ENCODE measurements at places on chromosomes 5 and 9.
A peak's percentile ranks its signal among the peaks of the same experiment; 100 is the strongest.

GRCh38 chr9:86945728-86946200 is 1.5 kb downstream of the GAS1 start:
- peak; percentile 46 for DNase-seq

DNA sequence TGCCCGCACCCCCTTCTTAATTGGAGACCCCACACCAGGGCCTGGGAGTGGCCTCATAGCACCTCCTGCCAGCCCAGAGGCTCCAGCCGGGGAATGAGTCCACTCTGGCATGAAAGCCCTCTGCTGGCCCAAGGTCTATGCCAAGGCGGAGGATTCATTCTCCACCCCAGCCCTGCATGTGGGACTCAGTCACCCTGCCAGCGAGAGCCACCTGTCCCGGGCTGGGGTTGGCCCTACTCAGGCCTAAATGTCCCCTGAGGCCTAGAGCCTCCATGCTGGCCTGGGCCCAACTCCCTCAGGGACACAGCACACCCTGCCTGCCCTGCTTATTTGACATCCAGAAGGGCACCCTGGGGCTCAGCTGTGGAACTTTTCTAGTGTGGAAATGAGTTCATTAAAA is 1.0 kb upstream of the RAPGEF1 start:
- no peak for DNase-seq

DNA sequence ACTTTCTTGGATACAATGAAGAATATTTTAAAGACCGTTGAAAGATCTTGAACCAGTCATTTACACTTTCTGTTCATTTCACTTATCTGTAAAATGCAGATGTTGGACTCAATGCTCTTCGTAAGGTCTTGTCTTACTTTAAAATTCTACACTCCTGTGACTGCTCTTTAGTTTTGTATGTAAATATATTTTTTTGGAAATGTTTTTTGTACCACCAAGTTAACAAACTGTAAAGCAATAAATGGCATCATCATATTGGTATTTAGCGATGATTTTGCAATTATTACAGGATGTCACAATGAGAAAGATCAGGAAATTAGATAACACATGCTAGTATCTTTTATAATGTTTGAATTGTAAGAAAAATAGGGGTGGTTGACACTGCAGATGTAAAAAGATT is 80.8 kb upstream of the GNAQ start:
- DNase-seq = no peak

DNA sequence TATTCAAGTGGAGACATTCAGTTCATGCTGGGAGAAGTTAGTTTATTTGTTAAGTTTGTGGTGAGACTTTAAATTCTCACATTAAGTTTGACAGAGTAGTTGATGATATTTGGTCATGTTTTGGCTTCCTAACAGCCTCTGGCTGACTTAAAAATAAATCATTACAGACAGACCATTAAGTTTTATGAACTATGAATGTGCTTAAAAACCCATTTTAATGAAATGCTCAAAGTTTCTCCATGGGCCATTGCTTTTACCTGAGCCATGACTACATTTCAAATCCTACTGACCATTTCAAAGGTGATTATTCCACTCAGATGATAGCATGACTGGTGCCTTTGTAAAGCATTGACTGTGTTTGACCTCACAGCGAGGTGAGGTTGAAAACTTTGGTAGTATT is 192.7 kb downstream of the LRRC70 start:
- no peak for DNase-seq

- DNase-seq = peak; percentile 31
These were observed 530 bp downstream of the TMEFF1 start for GRCh38 chr9:100473276-100474081.

DNA sequence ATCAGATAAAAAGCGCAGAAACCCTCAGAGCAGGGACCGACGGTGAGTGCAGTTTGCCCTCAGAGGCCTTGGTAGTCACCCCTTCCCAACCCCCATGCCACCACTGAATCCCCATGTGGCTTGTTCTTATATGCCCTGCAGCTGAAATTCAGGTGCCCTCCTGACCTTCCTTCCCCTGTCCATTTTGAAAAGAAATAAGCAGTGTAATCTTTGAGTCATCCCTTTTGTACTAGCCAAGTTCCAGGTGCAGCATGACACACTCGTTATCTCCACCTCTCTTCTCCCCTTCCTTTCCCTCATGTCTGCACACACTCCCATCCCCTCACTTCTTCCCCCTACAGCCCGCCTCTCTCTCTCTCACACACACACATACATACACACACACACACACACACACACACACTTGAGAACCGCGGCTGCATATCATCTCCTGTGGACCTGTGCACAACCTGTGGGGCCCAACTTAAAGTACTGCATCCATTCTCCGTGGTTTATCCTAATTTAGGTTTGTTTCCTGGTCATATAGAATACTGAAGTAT is 53.1 kb downstream of the SYK start:
- no peak for DNase-seq

DNA sequence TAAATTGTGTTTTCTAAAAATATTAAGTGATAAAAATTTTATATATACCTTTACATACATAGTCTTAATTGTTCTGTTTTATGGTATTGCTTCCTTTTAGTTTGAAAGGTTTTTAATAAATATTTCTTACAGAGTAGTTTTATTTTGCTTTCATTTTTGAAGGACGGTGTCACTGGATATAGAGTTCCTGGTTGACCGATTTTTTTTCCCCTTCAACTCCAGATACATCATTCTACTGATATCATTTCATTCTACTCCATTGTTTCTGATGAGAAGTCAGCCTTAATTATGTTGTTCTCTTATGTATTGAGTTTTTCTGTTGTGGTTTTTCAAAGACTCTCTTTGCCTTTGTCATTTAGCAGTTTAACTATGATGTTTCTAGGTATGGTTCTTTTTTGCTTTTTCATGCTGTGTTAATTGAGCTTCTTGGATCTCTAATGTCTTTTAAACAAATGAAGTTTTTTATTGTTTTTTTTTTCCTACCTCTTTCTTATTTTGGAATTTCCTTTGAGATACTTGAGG is 30.4 kb downstream of the MTREX start:
- no peak for DNase-seq

DNA sequence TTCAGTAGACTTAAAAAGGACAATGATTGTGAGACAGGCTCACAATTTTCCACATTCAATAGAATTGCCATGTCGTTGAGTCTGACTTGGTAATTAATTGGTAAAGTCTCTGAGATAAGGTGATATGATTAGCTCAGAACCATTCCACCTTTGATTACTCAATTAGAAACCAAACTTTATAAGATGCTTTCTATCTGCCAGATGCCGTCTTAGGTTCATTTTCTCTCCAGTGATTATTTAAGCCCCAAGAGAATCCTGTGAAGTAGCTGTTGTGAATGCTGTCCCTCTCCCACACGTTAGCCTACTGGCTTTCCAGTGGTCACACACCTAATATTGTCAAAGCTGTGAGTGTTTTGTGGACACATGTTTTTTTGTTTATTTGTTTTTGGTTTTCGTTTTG is 528.9 kb upstream of the ZNF462 start:
- DNase-seq = no peak

Measured in LHCN-M2 (cell line).